Stimulated activated CD4-positive, alpha-beta T cell treated with anti-CD3 and anti-CD28 coated beads, Interleukin-15, amount 100 ng/mL, for 1 hour (primary cell): ENCODE measurements at places on chromosomes 7 and 10.

DNA sequence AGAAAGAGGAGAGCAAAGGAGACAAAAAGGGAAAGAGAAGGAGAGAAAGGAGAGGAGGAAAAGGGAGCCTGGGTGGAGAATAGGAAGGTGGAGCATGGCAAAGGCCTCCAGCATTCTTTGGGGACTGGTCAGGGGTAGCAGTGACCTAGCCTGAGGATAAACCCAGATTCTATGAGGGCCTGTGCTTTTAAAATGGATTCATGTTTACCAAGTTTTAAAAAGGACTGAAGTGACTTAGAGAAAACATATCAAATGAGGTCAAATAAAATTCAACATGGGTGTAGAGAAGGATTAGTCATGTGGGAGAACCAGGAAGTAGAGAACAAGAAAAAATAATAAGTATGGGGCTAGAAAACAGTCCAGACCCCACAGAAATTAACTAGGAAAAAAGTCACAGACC is 20.7 kb downstream of the CREB3L2 start:
- no peak for DNase-seq

DNA sequence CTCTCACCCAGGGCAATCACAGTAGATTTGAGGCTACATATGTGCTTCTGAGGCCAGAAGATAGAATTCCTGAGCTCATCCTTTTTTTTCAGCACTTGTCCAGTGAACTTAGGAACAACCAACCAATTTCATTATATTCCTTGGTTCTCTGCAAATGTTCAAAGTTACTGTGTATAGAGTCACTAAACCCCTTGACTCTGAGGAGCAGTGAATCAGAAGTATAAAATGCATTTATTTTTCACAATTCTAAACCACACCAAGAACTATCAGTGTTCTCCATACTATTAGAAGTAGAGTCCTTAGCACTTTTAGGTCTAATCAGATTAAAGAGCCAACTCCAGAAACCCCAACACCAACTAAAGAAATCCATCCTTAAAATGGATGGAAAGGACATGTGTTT is 19.6 kb upstream of the PAPSS2 start:
- no peak for DNase-seq

DNA sequence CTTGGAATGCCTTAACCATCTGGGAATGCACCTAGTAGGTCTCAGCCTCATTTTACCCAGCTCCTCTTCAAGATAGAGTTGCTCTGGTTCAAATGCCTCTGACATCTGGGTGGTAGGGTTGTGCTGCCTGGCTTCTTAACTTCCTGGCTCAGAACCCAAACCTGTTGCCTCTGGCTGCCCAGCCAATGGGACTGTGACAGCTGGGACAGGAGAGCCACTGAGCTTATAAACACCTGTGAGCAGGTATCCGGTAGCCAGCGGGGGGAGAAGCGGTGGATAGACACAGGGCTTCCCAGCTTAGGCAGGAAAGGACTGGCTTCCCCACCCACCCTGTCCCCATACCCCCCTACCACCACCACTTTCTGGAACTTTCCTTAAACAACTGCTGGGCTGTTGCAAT is 115.8 kb upstream of the CARD11 start:
- no peak for DNase-seq

DNA sequence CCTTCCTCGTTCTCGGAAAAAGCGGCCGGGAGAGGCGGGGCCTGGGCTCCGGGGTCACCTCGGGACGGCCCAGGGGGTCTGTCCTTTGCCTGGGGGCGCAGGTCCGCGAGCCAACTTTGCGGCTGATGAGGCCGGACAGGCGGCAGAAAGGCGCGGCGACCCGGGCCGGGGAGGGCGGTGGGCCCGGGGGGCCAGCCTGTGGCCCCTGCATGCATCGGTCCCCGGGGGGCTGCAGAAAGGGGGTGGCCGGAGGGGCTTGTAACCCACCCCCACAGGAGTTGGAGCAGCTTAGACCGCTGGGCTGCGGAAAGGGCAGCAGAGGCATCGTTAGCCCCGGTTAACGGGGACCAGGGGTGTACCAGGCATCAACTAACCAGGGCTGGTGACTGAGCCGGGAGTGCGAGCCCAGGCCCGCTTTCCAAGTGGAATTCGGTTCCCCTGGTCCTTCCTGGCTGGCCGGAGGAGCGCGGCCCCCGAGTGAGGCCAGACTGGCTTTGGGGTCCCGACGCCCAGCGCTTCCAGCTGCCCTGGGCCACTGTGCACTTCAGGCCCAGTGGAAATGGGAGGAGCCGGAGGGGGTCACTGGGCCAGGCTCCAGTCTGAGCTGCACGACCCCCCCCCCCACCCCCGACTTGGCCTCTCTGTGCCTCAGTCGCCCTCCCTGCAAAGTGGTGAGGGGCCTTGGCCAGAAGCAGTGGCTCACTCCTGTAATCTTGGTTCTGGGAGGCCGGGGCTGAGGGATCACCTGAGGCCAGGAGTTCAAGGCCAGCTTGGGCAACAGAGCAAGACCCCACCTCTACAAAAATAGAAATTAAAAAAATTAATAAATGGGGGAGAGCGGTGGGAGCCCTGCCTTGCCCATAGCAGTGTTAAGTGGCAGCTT is 919 bp downstream of the SLC29A4 start:
- DNase-seq: no peak

GRCh38 chr10:82826132-82826531 is 951.1 kb downstream of the NRG3 start:
- DNase-seq: no peak

- DNase-seq: no peak
Measured at GRCh38 chr7:20439416-20440185, 108.9 kb downstream of the ITGB8 start.

DNA sequence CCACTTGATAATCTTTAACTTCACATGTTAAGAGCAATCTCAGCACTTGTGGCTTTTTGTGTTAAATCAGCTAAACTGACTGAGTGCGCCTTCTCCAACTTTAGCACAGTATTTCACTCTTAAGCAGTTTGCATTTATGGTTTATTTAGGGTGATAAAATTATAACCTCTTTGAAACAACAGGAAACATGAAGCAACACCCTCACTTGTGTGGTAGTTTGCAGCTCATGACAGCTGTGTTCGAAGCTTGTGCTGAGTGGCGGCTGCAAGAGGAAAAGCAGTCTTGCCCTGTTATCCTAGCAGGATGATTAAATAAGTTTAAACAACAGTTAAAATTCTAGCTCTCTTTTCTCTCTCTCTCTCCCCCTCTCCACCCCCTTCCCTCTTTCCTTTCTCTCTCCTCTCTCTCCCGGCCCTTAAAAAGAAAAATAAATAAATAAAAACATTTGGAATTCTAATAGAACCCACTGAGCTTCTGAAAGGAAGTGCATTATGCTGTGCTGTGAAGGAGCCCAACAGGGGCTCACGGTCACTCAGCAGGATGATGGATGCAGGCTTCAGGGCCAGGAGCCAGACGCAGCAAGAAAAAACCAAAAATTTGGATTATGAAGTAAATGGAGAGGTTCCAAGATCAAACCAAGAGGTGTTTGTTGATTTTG is 25.2 kb downstream of the OGDH start:
- DNase-seq: no peak

DNA sequence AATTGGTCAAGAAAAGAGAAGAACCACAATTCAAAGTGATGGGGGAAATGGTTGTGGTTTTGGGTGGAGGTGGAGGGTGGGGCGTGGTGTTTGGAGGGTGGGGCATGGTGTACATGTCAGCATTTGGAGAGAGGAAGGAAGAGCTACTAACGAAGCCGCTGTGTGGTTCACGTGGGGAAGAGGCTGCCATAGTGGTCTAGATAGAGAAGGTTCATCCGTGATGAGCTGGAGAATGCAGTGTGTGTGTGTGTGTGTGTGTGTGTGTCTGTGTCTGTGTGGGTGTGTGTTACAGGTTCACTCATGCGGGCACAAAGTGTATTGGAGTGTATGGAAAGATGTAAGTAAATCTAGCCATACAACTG is 6.1 kb upstream of the VCL start:
- DNase-seq: peak; percentile 38

DNA sequence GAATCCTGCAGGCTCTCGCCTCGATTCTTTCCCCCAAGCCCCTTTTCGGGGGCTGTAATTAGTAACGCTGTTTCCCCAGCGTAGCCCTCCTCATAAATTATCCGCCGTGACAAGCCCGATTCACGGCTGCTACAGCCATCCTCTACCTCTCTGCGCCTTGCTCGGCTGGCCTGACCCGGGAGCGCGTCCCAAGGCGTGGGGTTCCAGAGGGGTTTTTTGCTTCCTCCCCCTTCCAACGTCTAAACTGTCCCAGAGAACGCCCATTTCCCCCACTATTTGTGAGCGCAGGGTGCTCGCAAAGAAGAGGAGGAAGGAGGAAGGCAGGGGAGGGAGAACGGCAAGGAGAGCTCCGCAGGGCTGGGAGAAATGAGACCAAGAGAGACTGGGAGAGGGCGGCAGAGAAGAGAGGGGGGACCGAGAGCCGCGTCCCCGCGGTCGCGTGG is 880 bp downstream of the HOXA5 start:
- no peak for DNase-seq

DNA sequence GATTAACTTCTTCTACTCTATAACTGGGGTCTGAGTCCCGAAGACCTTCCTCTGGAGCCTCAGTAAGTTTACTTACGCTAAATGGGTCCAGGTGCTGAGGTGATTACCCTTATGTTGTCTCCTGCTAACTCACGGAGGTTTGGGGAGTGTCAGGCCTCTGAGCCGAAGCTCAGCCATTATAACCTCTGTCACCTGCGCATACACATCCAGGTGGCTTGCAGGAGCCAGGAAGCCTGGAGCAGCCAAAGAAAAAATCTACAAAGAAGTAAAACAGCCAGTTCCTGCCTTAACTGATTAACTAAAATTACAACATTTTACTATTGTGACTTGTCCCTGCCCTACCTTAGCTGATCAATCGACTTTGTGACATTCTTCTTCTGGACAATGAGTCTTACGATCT is 350.7 kb downstream of the GLRX3 start:
- DNase-seq: no peak

DNA sequence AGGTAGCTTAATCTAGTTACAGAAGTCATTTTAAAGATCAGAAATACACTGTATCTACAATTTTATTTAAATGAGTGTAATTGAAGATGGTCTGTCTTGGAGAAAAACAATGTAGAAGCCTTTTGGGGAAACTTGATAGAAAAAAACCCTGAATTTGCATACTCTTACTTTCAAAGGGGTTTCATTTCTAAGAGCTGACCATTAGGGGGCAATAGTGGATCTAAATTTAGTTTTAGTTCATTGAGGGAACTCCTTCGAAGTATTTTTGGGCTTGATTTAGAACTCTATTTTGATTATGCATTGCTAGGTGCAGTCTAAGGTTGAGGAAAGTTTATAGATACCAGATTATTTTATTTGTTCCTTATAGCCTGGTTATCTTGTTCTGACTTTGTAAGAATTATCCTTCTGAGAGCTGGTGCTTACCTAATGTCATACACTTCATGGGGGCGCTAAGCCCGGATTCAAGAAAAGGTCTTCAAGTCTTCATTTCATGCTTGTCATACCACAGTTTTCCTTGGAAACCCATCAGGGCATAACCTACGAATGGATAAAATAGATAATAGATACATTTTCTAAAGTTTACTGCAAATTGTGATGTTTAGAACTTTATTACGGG is 69.1 kb upstream of the MXI1 start:
- DNase-seq: no peak

- DNase-seq: no peak
Measured at GRCh38 chr7:151137076-151137675, 30.3 kb downstream of the GBX1 start.

- no peak for DNase-seq
Measured at GRCh38 chr7:82950436-82950835, 212.2 kb downstream of the PCLO start.

GRCh38 chr7:90743626-90744025 is 147.5 kb downstream of the CDK14 start:
- no peak for DNase-seq

- DNase-seq: no peak
Measured at GRCh38 chr10:11057994-11058393, 40.3 kb downstream of the CELF2 start.

- no peak for DNase-seq
Measured at GRCh38 chr10:37734971-37735370, 122.4 kb downstream of the ZNF248 start.

DNA sequence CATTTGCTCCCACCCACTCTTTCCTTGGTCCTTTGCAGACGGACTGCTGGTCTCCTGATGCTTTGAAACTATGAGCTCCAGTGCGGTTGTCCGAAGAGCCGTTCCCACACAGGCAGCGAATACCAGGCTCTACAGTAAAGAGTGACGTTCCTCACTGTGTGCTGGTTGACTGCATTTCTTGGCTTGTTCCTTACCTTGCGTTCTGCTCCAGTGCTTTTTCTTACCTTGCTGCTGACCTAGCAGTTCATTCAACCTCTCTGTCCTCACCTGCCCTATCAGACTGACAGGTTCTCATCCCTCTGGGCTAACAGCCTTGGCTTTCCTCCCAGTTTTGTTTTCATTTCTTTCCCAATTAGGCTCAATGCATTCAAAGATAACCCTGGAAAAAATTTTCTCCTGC is 214.8 kb downstream of the TMEM178B start:
- DNase-seq: no peak

DNA sequence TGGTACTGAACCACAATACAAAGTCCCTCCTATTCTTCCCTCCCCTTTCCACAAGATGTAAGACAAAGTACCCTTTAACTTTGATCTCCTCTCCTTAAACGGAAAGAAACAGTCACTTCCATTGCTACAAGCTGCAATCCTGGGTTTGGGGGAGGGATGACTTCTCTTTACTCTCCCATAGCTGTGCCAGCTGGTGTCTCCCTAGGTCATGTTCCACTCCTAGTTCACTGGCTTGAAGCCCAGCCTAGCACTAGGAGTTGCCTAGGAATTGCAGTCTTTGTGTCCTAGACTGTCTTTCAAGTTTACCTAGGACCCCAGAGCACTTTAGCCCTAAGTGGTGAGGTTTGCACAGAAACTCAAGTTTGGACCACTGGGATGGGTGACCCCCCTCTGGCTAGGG is 311.1 kb downstream of the HPSE2 start:
- DNase-seq: no peak

DNA sequence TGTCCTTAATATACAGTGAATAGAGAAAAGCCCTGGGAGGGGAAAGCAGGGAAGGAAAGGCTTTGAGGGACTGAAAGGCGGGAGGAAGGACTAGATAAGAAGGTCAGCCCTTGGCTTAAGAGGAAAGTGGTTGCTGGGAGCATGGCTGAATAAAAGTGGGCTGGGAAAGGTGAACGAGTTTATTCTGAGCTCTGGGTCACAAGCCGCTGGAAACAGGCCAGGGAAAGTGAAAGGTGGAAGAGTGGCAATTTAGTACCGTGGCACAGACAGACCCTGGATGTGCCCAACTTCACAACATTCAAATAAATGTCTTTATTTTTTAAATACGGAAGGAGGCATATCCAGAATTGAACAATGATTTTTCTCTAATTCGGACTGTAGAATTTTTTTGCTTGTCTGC is 39.7 kb downstream of the TAC1 start:
- DNase-seq: no peak

- DNase-seq: no peak
Measured at GRCh38 chr7:34756691-34757090, 98.7 kb downstream of the NPSR1 start.

DNA sequence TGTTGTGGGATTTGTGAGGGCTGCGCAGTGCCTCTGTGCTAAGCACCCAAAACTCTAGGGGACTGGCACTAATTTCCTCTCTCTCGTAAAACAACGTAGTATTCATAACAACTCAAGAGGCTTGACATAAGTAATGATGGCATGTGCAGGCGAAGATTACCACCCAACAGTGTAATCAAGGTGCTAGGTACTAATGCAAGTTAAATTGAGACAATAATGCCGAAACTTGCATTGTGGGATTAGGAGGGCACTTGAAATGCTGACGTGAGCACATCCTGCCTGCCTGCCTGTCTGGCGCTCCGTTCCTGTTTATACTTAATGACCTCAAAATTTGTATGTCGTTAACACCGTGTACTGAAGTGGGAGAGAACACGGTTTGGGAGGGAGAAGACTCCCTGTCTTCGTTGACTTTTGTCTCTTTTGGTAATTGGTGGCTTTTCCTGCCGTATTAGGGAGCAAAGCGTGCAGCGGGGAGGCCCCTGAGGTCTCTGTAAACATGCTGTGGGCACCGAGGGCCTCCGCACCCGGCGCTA is 139.0 kb downstream of the MGMT start:
- DNase-seq: no peak
